ENCODE measurements at places on chromosomes 2 and 18. TPM values are rescaled to one million over a fixed set of nuclear protein-coding genes. Genes with fewer than 3 reads are reported as not detected.

GRCh38 chr18:35466815-35467623 lies 30.7 kb downstream of the INO80C start:
- no peak for DNase-seq
- H3K4me3 ChIP-seq: no peak overlapping the region
- peaks cover 8% of the 10 kb centered on the region for H3K4me1 ChIP-seq
- H3K36me3 ChIP-seq: peaks cover 30% of the 10 kb centered on the region

DNA sequence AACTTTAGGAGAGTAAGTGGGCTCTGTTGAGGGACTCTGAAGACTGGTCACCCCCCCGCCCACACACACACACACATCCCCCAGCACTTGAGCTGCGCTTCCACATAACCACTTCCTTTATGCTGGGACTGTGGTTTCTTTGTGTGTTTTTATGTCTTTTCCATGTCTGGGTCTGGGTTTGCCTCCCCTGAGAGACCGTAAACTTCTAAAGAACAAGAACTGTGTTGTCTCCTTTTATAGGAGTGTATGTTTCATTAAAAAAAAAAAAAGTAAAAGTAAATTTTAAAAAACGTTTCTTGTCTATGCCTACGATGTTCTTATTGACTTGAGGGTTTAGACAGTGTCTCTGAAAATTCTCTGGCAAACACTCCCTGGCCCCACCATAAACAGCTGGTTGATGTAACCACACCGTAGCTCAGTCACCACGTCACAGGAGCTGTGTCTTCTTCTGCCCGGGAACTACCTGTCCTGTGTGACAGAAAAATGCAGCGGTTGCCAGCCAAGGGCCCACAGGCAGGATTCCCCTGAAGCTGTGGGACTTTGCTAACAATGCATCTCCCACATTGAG lies 68.0 kb downstream of the KLHL29 start:
- H3K36me3 ChIP-seq: no peaks in the 10 kb centered on the region
- peaks cover 48% of the 10 kb centered on the region for H3K4me1 ChIP-seq
- DNase-seq: no peak
- H3K4me3 ChIP-seq: no peak overlapping the region
- peak overlapping the region; percentile 59 for H3K27ac ChIP-seq

Gene NUP35
- 27.0 TPM for total RNA-seq

Gene ACAA2
- 48.6 TPM for total RNA-seq

Gene NDUFB3
- 55.7 TPM for total RNA-seq

Gene FLACC1
- 2.1 TPM for total RNA-seq
